ENCODE measurements at places on chromosomes 2 and 18.

- no peak for DNase-seq
Measured at GRCh38 chr2:9318461-9319337, 104.6 kb downstream of the ITGB1BP1 start.

- no peak for DNase-seq
Measured at GRCh38 chr2:50748671-50749070, 283.3 kb downstream of the NRXN1 start.

- DNase-seq = peak; percentile 89
Measured at GRCh38 chr18:36075862-36076587, 8.7 kb upstream of the RPRD1A start.

GRCh38 chr2:55136138-55136541 is 85.9 kb upstream of the RTN4 start:
- DNase-seq = no peak

GRCh38 chr2:240162032-240162431 is 21.6 kb upstream of the OTOS start:
- no peak for DNase-seq

- DNase-seq = peak; percentile 73
Measured at GRCh38 chr2:23042216-23042906, 342.6 kb upstream of the KLHL29 start.

DNA sequence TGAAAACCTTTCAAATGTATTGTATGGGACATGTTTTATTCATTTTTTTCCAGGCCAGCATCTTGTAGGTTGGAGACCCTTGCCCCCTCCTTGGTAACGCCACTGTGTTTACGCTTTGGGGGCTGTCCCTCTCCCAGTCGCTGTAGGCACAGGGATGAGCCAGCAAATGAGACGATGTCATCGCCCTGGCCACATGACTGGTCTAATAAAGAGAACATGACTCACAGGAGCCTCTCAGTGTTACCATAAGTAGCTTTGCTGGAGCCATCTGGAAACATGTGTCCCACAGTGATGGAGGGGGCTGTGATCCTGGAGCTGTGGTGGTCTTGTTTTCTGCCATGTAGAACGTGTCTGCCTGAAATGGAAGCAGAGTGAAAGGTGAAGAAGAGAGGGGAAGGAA is 78.9 kb downstream of the CD8B2 start:
- DNase-seq = peak; percentile 51

DNA sequence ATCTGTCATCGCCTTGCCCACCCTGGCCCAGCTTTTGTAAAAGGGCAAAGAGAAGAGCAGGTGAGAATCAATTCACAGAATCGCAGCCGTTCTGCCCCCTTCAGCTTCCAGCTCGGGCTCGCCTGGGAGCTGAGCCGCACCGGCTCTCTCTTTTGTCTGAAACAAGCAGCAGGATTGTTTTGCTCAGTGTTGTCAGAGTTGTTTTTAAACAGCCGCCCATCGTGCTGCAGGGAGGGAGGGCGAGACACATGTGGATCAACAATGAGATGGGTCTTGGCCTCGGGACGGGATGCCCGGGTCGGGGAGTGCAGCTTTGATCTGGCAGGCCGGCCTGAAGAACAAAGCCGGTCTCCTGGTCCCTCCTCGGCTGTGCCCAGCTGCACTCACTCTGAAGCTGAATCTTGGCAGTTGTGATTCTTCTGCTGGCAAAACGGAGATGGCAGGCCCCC is 39.7 kb upstream of the HDAC4 start:
- DNase-seq = no peak

GRCh38 chr2:66405473-66405872 is 29.5 kb upstream of the MEIS1 start:
- no peak for DNase-seq

DNA sequence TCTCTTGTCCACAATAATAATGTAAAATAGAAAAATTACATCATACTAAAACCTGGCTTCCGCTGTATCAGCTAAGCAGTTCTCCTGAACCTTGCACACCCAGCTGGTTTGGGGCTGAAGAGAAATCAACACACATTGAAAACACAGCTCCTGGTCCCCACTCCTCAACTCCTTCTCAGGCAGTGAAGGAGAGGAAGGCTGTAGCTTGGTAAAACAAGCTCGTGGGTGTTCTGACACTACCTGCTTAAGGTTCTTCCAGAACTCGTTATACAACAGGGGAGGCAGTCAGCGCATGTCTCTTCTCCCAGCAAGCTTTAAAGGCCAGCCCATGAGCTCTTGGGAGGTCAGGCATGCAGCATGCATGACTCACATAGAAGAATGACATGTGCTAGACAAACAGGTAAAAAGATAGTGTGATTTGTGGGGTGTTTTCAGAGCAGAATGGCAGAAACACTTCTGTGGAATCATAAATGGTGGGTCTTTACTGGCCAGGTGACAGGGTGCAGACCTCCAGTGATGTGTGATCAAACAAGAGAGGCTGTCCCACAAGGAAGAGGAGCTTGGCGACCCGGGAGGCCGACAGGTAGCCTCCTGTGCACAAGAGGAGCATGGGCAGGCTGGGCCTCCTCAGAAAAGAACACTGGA is 69.1 kb downstream of the UXS1 start:
- no peak for DNase-seq

GRCh38 chr2:207049122-207049521 is 109.8 kb downstream of the CPO start:
- no peak for DNase-seq

DNA sequence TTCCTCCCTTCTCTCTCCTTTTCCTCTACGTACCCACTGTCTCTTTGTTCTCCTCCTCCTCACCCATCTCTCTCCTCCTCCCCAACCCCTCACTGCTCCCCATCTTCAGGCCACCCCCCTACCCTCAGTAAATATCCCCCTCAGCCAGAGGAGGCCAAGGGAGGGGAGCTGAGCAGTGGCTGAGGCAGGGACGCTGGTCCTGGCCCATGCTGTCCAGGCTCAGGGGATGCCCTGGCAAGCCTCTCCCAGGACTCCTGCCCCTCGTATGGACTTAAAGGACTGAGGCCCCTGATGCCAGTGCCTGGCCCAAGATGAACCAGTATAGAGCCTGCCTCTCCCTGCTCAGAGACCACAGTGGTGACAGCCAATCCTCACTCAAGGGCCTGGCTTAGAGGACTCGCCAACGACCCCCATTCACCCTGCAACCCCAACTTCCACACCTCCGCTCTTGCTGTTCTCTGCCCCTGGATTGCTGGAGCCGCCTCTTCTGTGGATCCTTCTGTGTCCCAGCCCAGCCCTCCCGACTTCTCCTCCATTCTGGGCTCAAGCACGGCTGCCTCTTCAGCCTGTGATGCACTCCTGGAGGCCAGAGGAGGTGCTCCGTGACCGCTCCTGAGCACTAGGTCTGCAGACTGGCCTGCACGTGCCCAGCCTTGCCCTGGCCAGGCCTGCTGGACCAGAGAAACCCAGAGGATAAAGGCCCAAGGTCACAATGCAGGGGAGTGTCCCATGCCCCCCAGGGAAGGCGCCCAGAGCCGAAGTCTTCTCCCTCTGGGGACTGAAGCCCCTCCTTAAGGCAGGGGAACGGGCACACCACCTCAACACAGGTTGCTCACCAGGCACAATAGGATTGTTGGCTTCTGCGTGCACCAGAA is 9.5 kb upstream of the DUSP2 start:
- DNase-seq = no peak

DNA sequence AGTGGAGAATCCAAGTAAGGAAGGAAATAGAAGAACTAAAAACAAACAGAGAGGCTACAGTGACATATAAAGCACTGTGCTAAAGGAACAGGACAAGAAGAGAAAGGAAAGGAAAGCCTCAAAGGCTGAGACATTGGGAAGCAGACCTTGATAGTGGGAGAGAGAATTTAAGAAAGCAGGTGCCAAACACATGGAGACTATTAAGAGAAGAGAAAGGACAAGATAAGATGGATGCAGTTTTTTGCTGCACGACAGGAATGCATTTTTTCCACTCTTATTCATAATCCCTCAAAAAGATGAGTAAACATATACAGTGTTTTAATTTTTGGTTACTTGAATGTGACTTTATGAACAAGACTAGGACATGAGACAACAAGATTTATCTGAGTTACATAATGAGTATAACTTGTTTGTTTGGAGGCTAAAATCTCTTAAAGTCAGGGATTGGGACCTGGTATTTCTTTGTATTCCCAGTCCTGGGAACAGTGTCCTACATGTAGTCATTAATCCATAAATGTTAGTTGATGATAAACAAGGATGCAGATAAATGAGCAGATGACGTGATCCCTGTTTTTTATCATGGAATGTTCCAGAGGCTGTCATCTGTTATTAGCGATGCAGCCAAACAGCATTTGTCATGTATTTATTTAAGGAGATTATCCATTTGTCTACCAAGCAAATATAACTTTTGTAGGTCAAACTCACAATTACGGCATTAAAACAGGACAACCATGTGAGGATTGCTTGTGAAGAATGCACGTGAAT is 141.7 kb downstream of the DNER start:
- DNase-seq = peak; percentile 73

DNA sequence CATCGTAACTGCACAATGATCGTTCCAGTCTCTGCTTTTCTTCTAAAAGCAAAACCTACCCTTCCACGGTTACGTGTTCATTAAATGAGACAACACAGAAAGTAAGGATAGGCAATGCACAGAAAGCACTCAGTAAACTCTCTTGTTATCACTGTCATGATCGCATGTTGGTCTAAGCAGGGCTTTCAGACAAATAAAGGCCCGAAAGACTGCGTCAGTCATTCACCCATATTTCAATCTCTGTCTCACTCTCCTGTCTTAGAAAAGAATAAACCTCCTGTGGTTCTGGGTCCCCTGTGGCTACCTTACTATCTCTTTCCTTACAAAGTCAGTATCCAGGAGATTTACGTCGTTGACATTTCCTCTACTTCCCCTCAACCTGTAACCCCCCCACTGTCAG is 160.9 kb downstream of the VAPA start:
- DNase-seq = no peak

GRCh38 chr2:85936421-85937068 is 47.8 kb upstream of the ST3GAL5 start:
- DNase-seq = no peak

DNA sequence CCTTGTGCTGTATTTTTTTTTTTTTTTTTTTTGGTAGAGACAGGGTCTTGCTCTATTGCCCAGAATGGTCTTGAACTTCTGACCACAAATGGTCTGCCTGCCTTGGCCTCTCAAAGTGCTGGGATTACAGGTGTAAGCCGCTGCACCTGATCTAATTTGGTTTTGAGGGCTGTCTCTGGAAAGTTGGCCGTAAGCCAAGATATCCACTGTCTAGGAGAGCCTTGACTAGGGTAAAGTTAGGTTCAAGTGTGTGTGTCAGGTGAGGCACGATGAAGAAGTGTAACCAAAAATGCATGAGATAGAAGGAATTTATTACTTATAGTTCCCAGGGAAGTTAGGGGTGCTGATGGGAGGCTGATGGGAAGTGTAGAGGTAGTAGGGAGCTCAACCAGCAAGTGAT is 46.7 kb downstream of the INO80C start:
- no peak for DNase-seq

- peak; percentile 38 for DNase-seq
Measured at GRCh38 chr18:26386441-26386840, 160.2 kb downstream of the TAF4B start.

Measured in fibroblast of mammary gland (primary cell).